GM12878 (cell line): ENCODE measurements at places on chromosomes 2 and 18. TPM values are rescaled to one million over a fixed set of nuclear protein-coding genes. Genes with fewer than 3 reads are reported as not detected.

Gene SNORC
- total RNA-seq: 0.64 and 0.72 TPM in 2 replicates

Gene MTERF4
- 35.2 and 38.7 TPM in 2 replicates for total RNA-seq

Gene SP140L
- total RNA-seq: 17.3 and 18.5 TPM in 2 replicates

Gene CCBE1
- 0.08 and 0.49 TPM in 2 replicates for total RNA-seq

Gene TOGARAM2
- not detected in 2 replicates for total RNA-seq

Gene DUSP2
- 181 and 194 TPM in 2 replicates for total RNA-seq

- H3K27me3 ChIP-seq: no peaks in the 10 kb centered on the region
- no peaks in the 10 kb centered on the region for H3K36me3 ChIP-seq
- no peak for DNase-seq
These were observed 7.1 kb upstream of the CELF4 start for GRCh38 chr18:37572736-37573135.

GRCh38 chr2:28276076-28276618 is 116.5 kb upstream of the FOSL2 start:
- DNase-seq: peak; percentile 44
- no peaks in the 10 kb centered on the region for H3K27me3 ChIP-seq
- peaks cover 22% of the 10 kb centered on the region for H3K4me1 ChIP-seq
- H3K36me3 ChIP-seq: no peaks in the 10 kb centered on the region
- no peak overlapping the region for H3K27ac ChIP-seq

DNA sequence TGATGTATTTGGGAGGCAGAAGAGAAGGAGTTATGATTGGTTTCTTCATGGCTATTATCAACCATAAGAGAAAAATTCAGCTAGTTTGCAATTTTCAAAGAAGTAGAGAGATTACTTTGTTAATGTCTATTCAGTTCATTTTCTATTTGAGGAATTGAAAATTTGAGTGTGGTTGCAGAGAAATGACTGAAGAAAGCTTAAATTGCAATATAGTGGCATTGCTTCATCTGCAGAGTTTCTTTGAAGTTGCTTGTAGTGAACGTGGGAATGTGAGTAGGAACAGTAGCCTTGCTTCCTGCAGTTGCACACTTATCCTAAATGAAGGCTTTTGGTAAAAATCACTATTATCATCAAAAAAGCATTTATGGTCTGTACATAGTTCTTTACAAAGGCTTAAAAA is 14.7 kb upstream of the CYRIA start:
- H3K27me3 ChIP-seq: no peaks in the 10 kb centered on the region
- no peak overlapping the region for H3K27ac ChIP-seq
- no peaks in the 10 kb centered on the region for H3K36me3 ChIP-seq
- no peaks in the 10 kb centered on the region for H3K4me1 ChIP-seq
- DNase-seq: no peak
- H3K4me3 ChIP-seq: no peak overlapping the region

GRCh38 chr18:32966141-32966540 is 193.3 kb upstream of the KLHL14 start:
- DNase-seq: no peak
- no peaks in the 10 kb centered on the region for H3K36me3 ChIP-seq
- H3K4me1 ChIP-seq: no peaks in the 10 kb centered on the region
- H3K27ac ChIP-seq: no peak overlapping the region

DNA sequence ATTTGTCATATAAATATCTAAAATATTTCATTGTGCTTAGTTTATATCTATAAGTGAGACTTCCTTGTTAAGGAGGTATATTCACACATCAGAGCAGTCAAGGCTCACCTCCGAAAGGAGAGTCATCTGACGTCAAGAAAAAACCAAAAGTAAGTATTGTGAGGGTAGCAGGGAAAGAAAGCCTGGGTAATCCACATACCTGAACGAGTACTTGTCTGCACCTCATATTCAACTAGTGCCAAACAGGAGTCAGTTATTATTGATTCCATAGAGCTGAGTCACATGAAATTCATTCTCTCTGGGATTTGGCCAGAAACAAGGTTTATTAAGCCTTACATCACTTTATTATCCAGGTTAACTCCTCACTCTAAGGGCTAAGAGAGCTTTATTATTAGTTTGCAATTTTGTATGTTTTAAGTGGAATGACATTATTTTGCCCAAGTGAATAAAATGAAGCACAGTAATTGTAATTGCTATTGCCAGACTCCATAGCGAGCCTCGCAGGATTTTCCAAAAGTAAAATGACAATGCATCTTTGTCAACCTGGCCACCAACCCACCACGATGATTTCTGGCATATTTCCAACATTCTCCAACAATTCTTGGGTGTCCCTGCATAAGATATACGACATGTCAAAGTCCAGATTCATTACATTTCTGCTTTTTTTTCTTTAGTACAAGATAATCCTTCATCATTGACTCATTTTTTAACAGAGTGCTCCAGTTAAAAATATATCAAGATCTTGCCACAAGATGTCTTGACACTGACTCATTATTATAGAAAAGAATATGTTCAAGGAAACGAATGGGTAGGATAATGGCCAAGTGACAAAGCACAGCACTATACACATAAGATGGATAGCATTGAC is 1210.4 kb upstream of the ACVR2A start:
- H3K4me3 ChIP-seq: no peak overlapping the region
- H3K27ac ChIP-seq: no peak overlapping the region
- H3K36me3 ChIP-seq: no peaks in the 10 kb centered on the region
- DNase-seq: no peak
- no peaks in the 10 kb centered on the region for H3K27me3 ChIP-seq

- no peak overlapping the region for H3K27ac ChIP-seq
- H3K4me3 ChIP-seq: no peak overlapping the region
- no peak for DNase-seq
- H3K4me1 ChIP-seq: no peaks in the 10 kb centered on the region
These were observed 188.7 kb downstream of the FTCDNL1 start for GRCh38 chr2:199662255-199662654.

DNA sequence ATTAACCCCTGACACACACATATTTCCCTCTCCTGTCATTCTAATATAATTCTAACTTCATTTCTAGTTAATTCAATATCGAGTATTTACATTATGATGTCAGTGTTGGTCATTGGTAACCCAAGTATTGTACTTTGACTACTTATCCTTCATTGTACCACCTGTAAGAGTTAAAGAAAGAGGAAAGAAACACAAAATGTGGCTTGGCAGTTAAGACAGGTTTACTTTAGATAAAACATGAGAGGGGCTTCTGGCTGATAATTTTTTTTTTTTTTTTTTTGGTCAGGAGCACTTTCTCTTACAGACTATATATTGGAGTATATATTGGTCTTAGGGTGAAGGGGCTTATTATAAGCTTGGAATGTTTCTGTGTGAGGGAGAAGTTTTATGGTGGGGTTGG is 57.0 kb upstream of the ACYP2 start:
- H3K36me3 ChIP-seq: no peaks in the 10 kb centered on the region
- H3K4me1 ChIP-seq: peaks cover 12% of the 10 kb centered on the region
- no peak overlapping the region for H3K27ac ChIP-seq
- H3K27me3 ChIP-seq: no peaks in the 10 kb centered on the region
- DNase-seq: no peak
